ENCODE measurements at places on chromosomes 7 and 10. TPM values are rescaled to one million over a fixed set of nuclear protein-coding genes. Genes with fewer than 3 reads are reported as not detected.

The TMEM236 gene
- total RNA-seq, result 0.03 TPM

- DNase-seq, result no peak
Measured at GRCh38 chr7:42573881-42574672, 337.1 kb upstream of the GLI3 start.

The WDFY4 gene
- total RNA-seq, result not detected

The ZNF467 gene
- 0.19 TPM for total RNA-seq
